ENCODE measurements at places on chromosomes 2 and 18.
A peak's percentile ranks its signal among the peaks of the same experiment; 100 is the strongest.

- no peak for DNase-seq
These were observed 943.8 kb downstream of the LRP1B start for GRCh38 chr2:141187075-141187439.

DNA sequence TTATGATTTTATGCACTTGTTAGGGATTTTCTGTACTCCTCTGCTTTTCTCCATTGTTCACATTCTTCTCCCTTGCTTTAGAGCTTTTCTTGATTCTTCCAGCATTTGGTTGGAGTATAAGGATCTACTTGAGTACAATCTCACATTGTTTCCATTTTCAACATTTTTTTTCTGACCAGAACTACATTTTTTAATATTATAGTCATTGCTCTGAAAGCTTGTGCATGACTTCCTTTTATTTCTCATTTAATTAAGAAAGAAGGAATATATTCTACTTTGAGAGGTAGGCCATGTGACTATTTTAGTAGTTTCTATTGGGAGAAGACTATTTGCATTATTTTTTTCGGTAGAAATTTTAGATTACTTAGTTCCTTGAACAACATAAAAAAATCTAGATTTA is 200.4 kb downstream of the TMEM247 start:
- DNase-seq, result no peak

- DNase-seq, result no peak
These were observed 808.5 kb downstream of the CPS1 start for GRCh38 chr2:211364911-211365310.

- DNase-seq, result no peak
These were observed 30.1 kb downstream of the GAREM2 start for GRCh38 chr2:26202981-26203490.

- DNase-seq, result no peak
These were observed 416.0 kb upstream of the CNTNAP5 start for GRCh38 chr2:123609077-123609476.

- no peak for DNase-seq
These were observed 53.7 kb downstream of the PTRHD1 start for GRCh38 chr2:24739354-24740025.

- DNase-seq, result peak; percentile 26
These were observed 652 bp downstream of the PPM1B start for GRCh38 chr2:44169155-44169898.

DNA sequence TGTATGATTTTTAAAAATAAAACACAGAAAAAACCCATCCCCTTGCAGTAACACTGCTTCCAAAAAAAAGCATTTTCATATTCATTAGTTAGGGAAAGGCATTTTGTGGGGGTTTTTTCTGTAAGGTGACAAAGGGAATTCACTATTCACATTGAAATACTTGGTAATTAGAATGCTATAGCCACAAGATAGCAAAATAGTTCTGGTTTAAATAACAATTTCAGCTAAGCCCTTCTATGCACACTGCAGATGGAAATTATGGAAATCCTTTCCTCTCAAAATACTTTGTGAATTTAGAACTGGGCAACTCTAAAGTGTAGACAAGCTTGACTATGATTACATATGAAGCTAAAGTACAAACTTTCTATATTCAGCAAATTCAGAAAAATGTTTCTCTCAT is 102.1 kb upstream of the CHRNA1 start:
- DNase-seq, result no peak

GRCh38 chr2:188773075-188773474 is 201.1 kb upstream of the COL3A1 start:
- no peak for DNase-seq

DNA sequence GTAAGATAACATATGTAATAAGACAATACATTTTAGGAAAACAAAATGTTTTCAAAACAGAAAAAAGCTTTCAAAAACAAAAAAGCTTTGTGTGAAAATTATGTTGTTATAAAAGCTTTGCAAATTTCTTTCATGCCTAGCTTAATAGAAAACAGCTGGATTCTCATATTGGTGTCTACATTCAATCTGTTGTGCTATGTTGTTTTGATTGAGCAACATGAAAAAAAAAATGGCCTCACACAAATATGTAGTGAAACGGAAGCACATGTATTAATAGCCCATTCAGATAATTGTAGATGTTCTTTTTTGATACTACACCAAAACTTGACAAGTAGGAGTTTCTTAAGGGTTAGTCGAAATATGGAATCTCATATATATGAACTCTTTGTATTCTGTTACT is 197.5 kb downstream of the ZEB2 start:
- DNase-seq, result no peak

DNA sequence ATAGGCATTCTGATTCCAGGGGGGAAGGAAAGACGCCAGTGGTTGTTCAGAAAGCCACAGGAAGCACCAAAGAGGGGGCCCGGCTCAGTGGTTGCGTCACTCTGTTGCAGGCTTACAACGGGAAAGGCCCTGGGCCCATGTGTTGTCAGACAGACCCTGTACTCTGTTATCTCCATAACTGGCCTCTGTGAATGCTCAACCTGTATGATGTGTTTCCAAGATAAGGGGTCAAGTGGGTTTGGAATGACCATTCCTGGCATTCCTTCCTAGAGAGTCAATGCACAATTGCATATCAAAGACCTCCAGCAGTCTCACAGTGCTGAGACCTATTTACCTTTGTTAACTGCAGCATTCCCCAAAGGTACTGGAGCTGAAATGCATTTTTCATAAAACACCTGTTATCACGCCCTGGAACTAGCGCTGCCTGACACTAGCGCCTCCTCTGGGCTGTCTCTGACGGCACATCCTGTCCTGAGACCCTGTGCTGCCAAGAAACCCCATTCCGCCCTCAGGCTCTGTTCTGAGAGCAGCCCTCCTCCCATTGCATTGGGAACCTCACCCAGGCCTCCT is 13.2 kb upstream of the LRRFIP1 start:
- no peak for DNase-seq

- DNase-seq, result no peak
These were observed 425.6 kb downstream of the SUCLG1 start for GRCh38 chr2:84033347-84033974.

- DNase-seq, result no peak
These were observed 1123.7 kb downstream of the TDRD15 start for GRCh38 chr2:22247466-22247865.

DNA sequence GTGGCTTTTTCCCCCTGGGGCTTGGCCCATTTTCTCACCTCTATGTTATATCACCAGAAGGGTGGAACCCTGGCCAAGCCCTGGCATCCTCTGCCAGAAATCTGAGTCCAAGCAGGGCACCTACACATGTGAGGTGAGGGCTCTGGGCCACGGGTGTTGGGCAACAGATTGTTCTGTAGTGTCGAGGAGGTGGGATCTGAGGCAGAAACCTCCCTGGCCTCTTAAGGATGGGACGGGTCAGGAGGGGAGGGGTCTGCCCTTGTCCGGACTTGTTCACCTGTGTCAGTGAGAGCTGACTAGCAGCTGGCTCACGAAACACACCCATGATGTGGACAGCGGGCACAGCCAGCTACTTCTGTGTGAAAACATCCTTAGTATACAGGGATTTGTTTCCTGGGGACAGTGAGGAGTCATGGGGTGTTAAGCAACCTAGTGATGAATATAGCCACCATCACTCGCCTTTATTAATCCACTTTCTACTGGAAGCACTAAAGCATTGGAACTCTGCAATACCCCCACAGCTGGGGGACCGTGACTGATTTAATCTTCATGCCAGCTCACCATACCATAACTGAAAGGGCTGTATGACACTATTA is 35.6 kb downstream of the EPAS1 start:
- no peak for DNase-seq

DNA sequence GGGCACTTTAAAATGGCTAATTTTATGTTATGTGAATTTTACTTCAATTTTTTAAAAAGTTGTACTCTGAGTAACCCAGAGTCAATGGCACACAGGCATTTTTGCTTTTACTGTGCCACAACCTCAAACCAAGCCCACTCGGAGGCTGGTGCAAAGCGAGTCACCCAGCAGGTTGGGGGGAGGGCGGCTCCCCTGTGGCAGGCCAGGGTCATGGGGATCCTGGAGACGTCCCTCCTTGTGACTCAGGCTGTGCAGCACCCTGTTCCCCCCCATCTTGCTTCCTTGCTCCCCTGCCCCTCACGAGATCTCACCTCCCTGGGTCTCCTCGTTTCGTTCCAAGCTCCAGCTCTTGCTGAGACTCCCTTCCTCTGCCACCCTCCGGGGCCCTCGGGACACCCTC is 58.6 kb downstream of the POMC start:
- DNase-seq, result no peak

- no peak for DNase-seq
These were observed 24.2 kb downstream of the TNS1 start for GRCh38 chr2:217978536-217979150.

GRCh38 chr2:18123577-18123976 is 245.1 kb downstream of the KCNS3 start:
- no peak for DNase-seq

GRCh38 chr2:118987886-118988285 is 45.9 kb downstream of the MARCO start:
- no peak for DNase-seq

DNA sequence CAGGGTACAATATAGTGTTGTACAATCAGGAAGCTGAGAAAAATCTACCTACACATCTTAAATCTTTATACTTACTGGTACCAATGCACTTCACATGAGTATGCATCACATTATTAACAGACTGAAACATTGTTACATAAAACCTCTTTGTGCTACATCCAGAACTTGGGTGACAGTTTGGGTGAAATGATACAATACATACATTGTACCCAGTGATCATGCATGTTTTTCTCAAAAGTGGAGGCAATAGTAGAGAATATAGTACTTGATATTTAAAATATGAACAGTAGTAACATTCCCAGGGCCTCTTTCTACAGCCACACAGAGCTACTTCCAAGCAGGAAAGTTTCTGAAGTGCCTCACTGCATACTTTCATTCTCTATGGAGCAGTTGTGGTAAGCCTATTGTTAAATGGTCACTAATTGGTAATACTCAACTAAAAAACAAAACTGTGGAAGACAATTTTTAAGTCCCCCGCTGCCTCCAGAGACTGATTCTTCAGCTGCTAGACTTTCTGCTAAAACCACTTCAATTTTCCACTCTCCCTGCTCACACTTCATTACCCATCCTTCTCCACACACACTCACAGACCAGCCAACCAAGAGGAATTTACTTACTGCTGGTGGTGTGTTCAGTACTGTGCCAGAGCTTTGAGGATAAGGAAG is 22.9 kb upstream of the GRB14 start:
- no peak for DNase-seq
